Hematopoietic multipotent progenitor cell treated with erythropoietin and hydrocortisone succinate and interleukin-3 and kit ligand, for 8 days (in vitro differentiated cells): ENCODE measurements at places on chromosomes 6 and 20.

- no peak for DNase-seq
Observed at GRCh38 chr20:13510837-13511488, 127.8 kb downstream of the TASP1 start.

DNA sequence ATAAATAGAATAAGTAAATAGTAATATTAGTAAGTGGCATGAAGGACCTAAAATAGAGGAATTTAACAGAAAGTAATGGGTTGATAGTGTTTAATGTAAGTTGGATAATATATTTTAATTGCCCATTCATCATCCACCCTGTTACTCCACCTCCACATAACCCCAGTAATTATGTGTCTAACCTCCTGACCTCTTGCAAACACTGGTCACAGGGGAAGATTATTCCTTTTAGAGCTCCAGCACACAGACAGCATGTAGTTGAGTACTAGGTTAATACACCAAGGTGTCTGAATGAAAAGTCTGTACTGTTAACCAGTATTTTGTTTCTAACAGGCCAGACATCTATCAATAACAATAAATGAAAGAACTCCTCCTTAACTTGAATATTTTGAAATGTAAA, 92.4 kb upstream of the EYS start:
- no peak for DNase-seq

DNA sequence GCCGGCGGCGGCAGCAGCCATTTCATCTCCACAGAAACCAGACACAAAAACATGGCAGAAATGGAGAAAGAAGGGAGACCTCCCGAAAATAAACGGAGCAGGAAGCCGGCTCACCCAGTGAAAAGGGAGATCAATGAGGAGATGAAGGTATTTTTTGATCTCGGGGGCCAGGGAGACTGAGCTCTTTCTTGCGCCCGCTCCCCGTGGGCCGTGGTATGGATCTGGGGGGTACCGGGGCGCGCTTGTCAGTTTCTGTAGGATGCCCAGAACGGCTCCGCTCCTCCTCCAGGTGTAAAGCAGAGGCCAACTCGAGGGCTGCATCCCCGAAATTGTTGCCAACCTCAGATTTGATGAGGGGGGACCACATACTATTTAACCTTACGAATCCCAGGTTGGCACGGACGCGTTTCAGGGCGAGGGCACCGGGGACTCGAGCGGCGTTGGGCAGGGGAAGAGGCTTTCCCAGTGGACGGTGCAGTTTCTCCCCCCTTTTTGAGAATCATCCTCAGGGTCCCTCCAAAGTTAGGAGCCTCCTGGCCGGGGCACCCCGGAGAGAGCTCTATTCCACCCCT, 735 bp downstream of the SOBP start:
- no peak for DNase-seq

GRCh38 chr6:85065831-85066230, 301.4 kb upstream of the TBX18 start:
- DNase-seq: no peak

DNA sequence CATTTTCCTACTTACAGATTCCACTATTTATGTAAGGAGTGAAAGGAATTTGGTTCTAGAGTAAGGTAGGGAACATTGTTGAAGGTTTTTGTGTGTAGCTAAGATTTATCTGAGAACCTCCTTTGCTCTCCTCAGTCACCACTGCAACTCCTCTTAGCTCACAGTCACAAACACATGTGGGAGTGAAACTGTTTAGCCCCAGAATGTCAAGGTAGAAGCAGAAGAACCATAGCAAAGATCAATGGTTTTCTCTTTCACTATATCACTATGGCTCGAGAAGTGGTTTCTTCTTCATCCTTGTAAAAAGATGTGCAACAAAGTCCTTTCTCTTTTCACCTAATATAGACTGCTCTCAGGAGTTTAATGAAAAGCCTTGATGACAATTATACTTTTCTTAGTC, 6.5 kb upstream of the DEFB112 start:
- DNase-seq: no peak

DNA sequence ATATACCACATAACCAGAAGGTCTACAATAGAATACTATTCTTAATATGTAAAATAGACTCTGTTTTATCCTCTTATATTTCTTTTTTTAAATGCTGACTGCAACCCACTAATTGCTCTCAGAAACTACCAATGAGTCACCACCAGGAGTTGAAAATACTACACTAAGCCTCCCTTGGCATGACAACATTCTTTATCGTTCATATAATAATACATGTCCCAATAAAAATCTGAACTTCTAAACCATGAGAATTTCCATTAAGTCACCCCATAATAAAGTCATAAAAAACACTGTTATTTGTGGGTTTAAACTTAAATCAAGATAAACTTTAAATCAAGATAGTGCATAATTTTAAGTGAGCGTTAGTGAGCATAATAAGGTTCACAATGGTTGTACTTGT, 4.2 kb downstream of the HACE1 start:
- DNase-seq: no peak

DNA sequence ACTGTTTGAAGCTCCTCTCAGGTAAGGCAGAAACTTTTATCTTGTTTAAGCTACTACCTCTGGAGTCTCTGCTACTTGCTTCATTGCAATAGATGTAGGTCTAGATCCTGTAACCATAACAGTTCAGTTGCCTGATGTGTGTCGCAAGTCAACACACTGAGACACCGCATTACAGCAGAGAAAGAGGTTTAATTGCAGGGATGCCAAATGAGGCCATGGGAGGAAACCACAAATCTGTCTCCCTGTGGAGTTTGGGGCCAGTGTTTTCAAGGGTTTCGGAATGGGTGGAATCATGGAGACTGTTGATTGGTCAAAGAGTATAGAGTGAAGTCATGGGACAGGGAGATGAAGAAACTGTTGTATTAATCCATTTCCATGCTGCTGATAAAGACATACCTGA, 57.1 kb upstream of the RBM24 start:
- DNase-seq: no peak

- DNase-seq: no peak
Observed at GRCh38 chr6:76888351-76888750, 574.9 kb downstream of the HTR1B start.

- no peak for DNase-seq
Observed at GRCh38 chr20:24955045-24955444, 6.0 kb downstream of the CST7 start.

DNA sequence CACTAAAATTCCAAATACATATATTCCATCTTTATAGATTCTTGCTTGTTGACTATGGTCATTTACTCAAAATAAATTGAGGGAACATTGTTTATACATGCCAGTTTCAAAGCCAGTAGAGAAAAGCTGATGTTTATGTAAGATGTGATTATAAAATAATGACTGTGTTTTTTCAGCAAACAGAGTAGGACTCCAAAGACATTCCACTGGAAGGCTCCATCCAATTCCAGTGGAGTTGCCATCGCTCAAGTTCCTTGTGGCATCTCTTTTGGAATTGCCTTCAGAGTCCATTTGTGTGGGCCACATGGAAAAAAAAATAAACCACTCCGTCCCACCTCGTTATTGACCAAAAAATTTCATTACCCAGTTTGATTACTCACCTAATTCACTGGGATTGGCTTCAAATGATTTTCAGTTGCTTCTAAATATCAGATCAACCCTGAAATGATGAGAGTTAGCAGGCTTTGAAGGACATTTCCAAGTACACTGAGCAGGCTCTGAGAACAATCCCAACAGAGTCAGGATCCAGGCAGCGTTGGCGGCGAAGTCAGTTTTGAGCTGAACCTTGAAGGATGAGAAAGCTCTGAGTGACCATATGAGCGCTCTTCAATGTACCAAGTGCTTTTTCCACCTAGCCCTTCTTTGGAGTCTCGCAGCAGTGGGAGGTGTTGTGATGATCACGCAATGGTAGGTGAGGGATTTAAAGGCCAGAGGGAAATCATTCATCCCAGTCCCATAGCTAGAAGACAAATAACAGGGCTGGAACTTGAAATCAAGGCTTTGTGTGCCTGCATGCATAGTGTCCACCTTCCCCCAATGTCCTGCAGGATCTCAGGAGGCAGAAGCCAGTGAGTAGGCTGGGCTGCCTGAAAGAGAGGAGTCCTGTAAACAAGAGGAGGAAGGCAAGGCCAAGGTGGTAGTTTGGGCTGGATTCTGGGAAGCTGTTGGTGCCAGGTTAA, 281.7 kb downstream of the CDC5L start:
- no peak for DNase-seq

GRCh38 chr6:157244175-157244574, 79.1 kb downstream of the TMEM242 start:
- no peak for DNase-seq

GRCh38 chr20:52060794-52061714, 130.5 kb downstream of the ZFP64 start:
- no peak for DNase-seq

DNA sequence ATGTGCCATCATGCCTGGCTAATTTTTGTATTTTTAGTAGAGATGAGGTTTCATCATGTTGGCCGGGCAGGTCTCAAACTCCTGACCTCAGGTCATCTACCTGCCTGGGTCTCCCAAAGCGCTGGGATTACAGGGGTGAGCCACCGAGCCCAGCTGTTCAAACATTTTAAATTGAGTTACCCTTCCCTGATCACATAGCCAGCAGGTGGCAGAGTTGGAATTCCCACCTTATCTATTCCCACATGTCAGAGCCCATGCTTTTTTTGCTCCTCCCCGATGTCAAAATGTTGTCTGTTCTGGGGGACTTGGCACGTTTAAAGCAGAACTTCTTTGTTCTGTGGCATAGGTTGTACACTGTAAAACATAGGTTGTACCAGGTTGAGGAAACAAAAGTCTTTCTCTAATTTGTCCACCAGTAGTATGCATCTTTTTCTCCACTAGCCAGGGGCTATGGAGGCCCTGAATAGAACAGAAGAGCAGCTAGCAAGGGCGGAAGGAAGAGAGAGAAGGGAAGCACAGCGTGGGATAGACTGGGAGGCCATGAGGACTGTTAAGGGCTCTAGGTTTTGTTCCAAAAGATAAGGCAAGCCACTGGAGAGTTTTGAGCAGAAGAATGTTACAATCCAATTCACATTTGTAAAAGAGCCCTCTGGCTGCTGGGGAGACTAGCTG, 7.3 kb upstream of the LBP start:
- peak; percentile 66 for DNase-seq

GRCh38 chr6:44932651-44933091, 395.5 kb upstream of the RUNX2 start:
- no peak for DNase-seq

GRCh38 chr6:38498805-38499445, 140.8 kb downstream of the BTBD9 start:
- DNase-seq: no peak
